ACHN (cell line): ENCODE measurements at places on chromosomes 11 and 22.

DNA sequence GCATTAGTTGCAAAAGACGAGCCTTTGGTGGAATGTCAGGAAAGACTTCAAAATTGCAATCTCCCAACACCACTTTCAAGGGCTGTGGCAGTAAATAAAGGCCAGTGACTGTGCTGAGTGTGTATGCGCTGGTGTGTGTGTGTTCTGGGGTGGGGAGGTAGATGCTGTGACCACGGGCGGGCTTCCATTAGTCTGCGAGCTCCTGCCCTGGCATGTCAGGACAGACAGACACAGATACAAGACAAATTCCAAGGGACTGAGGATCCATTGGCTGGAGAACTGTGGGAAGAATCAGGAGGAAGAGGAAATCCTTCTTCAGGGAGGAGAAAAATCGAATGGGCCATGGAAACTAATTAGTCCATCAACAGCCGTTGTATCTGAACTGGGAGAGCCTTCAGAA, 83.6 kb downstream of the FEZ1 start:
- no peak for DNase-seq

DNA sequence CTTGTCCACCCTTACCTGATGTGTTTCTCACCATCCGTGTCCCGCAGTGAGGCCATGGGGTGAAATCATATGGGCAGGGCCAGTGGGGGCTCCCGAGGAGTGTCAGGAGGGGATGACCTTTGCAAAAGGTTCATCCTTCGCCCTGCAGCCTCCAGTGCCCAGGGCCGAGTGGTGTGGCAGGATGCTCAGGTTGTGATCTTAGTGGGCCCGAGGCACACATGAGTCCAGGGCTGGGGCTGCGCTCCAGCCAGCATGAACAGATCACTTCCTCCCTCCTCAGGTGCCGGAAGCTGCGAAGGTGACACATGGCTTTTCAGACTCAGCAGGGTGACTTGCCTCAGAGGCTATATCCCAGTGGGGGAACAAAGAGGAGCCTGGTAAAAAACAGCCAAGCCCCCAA, 2.8 kb upstream of the FKBP2 start:
- no peak for DNase-seq

GRCh38 chr11:28606930-28607329, 498.7 kb downstream of the METTL15 start:
- no peak for DNase-seq

GRCh38 chr11:12762696-12763324, 88.6 kb downstream of the TEAD1 start:
- no peak for DNase-seq

- no peak for DNase-seq
These were observed 29.7 kb downstream of the FADS3 start for GRCh38 chr11:61861634-61862033.

DNA sequence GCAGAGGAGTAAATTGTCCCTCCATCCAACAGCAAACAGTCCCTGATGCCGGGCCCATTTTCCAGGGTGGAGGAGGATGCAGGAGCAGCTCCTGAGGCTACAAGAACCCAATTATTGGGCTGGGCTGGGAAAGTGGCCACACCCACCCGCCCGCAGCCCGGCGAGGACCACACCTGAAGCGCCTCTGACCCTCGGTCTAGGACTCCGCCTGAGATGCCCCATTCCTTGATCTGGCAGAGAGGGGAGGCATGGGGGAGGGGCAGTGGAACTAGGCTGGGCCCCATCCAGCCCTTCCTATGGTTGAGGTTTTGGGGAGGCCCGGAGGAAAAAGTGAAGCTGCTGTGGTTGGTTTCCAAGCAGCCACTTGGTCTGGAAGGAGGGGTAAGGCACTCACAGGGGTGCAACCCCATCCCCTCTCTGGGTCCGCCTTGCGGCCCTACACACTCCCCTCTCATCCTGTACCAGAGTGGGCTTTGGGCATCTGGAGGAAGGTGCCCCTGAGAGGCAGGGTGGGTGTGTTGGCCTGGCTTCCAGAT, 2.4 kb upstream of the LGALS1 start:
- no peak for DNase-seq

DNA sequence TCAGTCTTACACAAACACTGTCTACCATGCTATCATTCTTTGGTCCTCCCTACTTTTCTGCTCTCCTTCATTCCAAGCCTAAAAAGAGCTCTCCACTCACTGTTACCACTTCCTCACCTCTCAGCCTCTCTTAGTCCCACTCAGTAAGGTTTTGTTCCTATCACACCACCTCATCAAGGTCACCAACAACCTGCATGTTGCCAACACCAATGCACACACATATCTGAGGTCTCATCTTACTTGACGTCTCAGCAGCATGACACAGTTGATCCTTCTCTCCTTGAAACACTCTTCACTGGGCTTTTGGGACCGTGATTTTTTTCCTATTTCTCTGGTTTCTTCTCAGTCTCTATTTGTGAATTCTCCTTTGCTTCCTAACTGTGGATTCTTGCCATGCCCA, 8.1 kb downstream of the PISD start:
- no peak for DNase-seq

- no peak for DNase-seq
These were observed 27.0 kb downstream of the MYO7A start for GRCh38 chr11:77155082-77155475.

GRCh38 chr22:36015155-36015810, 13.3 kb downstream of the RBFOX2 start:
- DNase-seq: no peak

- DNase-seq: no peak
These were observed 2.1 kb downstream of the BARX2 start for GRCh38 chr11:129377739-129378138.

DNA sequence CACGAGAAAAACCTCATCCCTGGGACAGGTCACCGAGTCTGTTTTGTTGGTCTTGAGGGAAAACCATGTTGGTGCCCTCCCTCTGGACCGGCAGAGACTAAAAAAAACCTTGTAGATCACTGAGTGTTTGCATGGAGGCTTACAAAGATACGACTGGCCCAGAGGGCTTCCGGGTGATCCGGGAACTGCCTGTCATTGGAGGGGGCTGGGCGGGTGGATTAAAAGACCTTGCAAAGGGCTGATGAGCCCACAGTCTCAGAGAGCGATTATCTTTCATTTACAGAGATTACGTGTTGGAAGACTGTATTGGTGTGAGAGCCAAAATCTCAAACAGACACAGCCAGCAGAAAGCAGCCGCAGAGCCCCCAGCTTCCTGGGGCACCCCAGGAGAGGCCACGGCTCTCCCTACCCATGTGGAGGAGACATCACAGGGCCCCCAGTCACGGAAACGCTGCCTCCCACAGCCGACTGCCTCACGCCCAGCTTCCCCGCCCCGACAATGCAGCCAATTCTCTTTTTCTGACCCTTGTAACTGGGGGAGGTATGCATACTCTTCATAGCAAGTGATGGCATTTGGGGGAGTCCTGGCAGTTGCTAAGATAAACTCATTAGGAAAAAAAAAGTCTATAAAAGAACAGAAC, 426.4 kb downstream of the CTTN start:
- no peak for DNase-seq

DNA sequence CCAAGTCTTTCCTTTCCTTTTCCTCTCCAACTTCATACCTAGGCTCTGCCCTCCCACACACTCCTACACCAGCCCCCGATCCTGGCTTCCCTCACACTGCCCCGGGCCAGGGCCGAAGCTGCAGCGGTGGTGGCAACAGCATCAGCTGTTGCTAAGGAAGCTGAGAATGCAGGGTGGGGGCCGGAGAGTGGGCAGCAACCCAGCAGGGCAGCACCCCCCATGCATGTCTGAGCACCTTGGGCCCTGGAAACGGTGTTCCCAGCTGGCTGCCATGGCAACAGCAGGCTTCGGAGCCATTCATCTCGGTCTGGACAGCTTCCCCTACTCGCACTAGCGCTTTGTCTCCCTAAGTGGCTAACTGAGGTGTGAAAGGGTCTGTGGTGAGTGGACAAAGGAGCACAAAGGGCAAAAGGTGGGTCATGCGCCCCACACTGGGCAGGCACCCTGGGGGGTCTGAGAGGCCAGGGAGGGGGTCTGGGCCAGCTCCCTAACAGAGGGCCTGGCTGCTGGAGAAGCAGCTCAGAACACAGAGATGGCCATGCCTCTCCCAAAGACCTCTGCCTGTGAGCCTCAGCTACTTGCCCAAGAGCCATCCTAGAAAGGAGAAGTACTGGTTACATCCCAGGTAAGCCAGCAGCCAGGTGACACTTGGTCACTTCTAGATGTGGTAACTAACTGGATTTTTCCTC, 42.1 kb upstream of the JAM3 start:
- no peak for DNase-seq

- DNase-seq: no peak
These were observed 824 bp downstream of the THAP7 start for GRCh38 chr22:21000987-21001600.

- DNase-seq: no peak
These were observed 130.2 kb downstream of the NCAM1 start for GRCh38 chr11:113091481-113091780.

DNA sequence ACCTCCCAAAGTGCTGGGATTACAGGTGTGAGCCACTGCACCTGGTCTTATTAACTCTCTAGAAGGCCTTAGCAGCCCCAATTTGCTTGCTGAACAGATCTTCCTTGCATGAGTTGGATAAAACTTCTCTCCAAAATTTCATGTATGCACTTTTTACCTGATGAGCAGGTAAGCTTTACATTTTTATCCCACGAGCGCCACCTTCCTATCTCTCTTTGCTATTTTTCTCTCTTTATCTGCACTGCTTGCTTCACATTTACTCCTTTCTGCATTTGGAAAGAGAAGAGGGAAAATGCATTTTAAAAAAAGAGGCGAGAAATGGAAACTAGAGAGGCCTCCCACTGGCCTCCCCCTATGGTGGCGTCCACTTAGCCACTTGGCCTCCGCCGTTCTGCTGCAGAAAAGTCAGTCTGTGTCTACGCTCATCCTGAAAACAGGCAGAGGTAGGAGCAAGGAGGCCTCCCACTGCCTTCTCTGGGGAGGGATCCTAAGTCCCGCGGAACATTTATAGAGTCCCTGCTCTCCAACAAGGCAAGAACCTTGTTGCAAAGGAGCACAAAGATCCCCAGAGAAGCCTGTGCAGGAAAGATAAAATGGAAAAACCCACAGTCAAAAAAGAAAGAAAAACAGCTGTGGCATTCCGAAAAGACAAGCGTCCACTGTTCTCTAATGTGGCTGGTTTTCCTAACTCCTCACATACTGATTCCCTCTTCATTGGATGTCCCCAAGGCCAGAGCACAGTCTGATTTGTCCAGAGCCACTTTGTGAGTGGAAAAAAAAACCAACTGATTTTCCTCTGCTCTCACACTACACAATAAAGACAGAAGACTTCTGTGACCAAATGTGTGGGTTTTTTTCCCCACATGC, 62.2 kb upstream of the INCENP start:
- no peak for DNase-seq

DNA sequence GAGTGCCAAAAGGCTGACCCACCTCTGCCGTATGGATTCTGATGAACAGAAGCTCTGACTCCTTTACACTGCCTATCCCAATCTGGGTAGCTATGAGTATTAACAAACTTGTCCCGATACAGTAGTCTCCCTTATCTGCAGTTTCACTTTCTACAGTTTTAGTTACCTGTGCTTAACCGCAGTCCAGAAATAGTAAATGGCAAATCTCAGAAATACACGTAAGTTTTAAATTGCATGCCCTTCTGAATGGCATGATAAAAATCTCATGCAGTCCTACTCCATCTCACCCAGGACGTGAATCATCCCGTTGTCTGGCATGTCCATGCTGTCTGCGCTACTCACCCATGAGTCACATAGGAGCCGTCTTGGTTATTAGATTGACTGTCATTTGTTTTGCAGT, 68.8 kb downstream of the SNX19 start:
- peak; percentile 64 for DNase-seq

DNA sequence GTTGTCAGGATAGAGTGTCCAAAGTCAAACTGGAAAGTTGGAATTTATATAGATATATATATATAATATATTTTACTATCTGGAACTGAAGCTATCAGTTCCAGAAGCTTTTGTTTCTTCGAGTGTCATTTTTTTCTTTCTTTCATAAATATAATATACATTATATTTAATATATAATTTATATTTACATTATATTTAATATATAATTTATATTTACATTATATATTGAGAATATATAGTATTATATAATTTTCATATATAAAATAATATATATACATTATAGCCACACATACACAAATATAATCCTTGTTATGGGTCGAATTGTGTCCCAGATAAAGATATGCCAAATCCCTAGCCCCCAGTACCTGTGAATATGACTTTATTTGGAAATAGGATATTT, 842.3 kb upstream of the LRRC4C start:
- no peak for DNase-seq

DNA sequence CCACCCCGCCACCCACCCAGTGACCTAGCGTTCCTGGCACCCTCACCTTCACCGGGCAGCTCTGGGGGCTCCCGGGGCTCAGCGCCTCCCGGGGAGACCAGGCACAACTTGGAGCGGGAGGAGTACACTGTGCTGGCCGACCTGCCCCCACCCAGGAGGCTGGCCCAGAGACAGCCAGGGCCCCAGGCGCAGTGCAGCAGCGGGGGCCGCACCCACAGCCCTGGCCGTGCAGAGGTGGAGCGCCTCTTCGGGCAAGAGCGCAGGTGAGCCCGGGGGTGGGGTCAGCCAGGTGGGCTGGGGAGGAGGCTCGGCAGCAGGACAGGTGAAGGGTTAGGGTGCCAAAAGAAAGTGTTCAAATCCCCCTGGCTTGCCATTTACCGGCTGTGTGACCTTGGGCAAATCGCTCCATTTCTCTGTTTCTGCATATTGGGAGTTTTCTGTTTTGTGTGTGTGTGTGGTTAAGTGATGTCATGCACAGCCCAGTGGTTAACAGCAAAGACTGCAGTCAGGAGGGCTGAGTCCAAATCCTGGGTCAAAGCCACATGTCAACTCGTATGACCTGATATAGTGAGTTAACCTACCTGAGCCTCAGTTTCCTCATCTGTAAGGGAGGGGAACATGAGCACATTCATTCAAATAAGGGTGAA, 29.5 kb downstream of the TRIOBP start:
- no peak for DNase-seq

GRCh38 chr11:110038201-110038600, 55.0 kb upstream of the ZC3H12C start:
- no peak for DNase-seq

DNA sequence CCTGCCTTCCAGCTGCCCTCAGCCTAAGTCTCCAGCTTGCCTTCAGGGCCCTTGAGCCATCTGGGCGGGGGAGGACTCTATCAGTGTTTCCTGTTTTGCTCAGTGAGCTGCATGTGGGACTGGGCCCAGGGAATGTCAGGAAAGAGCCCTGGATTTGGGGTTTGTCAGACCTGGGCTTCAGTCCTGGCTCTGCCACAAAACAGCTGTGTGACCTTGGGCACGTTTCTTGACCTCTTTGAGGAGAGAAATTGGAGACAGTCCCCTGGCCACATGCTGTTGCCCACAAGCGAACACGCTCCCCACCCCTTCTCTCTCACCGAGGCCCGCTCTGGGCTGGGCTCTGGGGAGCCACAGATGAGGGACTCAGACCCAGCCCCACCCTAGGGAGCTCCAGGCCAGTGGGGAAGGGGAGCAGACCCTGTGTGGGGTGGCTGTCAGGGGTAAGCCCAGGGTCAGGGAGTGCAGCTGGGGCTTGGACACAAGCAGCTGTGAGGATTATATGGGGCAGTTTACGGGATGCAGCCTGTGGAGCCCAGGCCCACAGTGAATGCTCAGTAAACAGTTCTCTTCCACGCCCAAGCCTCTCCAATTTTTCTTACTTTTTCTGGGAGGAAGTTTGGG, 12.3 kb downstream of the MYO7A start:
- no peak for DNase-seq
